A549 treated with RU486 at 1 μM for 4 hours (cell line): ENCODE measurements at places on chromosomes 11 and 22. TPM values are rescaled to one million over a fixed set of nuclear protein-coding genes. Genes with fewer than 3 reads are reported as not detected.

The KIRREL3 gene
- total RNA-seq = 9.3 to 11.2 TPM (median 10.4 TPM) in 5 replicates

The GLB1L2 gene
- total RNA-seq = 1.8 to 2.4 TPM (median 2.0 TPM) in 5 replicates

The OR51B5 gene
- total RNA-seq = 0.07 to 0.09 TPM in 2 of 5 replicates, not detected in the others

The MS4A3 gene
- not detected in 5 replicates for total RNA-seq

The LSP1 gene
- total RNA-seq = 0.91 to 2.3 TPM (median 1.3 TPM) in 5 replicates

The GAS2L1 gene
- 18.2 to 33.4 TPM (median 28.1 TPM) in 5 replicates for total RNA-seq

The SAA2 gene
- not detected in 5 replicates for total RNA-seq

The ATP6V1E1 gene
- 118 to 147 TPM (median 126 TPM) in 5 replicates for total RNA-seq

The PKNOX2 gene
- not detected in 5 replicates for total RNA-seq

The HTR3A gene
- total RNA-seq = not detected in 5 replicates

The MYBPC3 gene
- 0.06 to 0.13 TPM (median 0.08 TPM) in 5 replicates for total RNA-seq

The CFAP300 gene
- 4.9 to 7.1 TPM (median 6.6 TPM) in 5 replicates for total RNA-seq

The KRTAP5-1 gene
- not detected in 5 replicates for total RNA-seq

The CD3D gene
- 0.64 TPM in 1 of 5 replicates, not detected in the others for total RNA-seq

The COMT gene
- total RNA-seq = 113 to 170 TPM (median 156 TPM) in 5 replicates

The OR51B4 gene
- not detected in 5 replicates for total RNA-seq

The ELFN2 gene
- total RNA-seq = 5.2 to 8.9 TPM (median 7.6 TPM) in 5 replicates

The TPH1 gene
- total RNA-seq = 0.01 to 0.14 TPM (median 0.02 TPM) in 3 of 5 replicates, not detected in the others

The RFPL3 gene
- not detected in 5 replicates for total RNA-seq

The OR8D4 gene
- not detected in 5 replicates for total RNA-seq

The RCN1 gene
- 155 to 191 TPM (median 180 TPM) in 5 replicates for total RNA-seq

The CXCR5 gene
- 0.03 to 0.08 TPM (median 0.07 TPM) in 5 replicates for total RNA-seq

The PI4KA gene
- total RNA-seq = 18.5 to 23.2 TPM (median 20.4 TPM) in 5 replicates

The CELSR1 gene
- 19.9 to 27.8 TPM (median 26.0 TPM) in 5 replicates for total RNA-seq

The OR51I1 gene
- not detected in 5 replicates for total RNA-seq

The CLMP gene
- total RNA-seq = 25.7 to 29.6 TPM (median 27.6 TPM) in 5 replicates

The KDM2A gene
- 42.9 to 49.8 TPM (median 48.6 TPM) in 5 replicates for total RNA-seq

The CRKL gene
- total RNA-seq = 20.2 to 24.0 TPM (median 22.3 TPM) in 5 replicates

The INS gene
- not detected in 5 replicates for total RNA-seq
